Stimulated activated CD4-positive, alpha-beta T cell treated with anti-CD3 and anti-CD28 coated beads, Interleukin-4, amount 100 ng/mL, for 4 hours (primary cell): ENCODE measurements at places on chromosomes 6 and 20.

- peak; percentile 92 for DNase-seq
These were observed 107.9 kb downstream of the MAP3K7 start for GRCh38 chr6:90478789-90479602.

DNA sequence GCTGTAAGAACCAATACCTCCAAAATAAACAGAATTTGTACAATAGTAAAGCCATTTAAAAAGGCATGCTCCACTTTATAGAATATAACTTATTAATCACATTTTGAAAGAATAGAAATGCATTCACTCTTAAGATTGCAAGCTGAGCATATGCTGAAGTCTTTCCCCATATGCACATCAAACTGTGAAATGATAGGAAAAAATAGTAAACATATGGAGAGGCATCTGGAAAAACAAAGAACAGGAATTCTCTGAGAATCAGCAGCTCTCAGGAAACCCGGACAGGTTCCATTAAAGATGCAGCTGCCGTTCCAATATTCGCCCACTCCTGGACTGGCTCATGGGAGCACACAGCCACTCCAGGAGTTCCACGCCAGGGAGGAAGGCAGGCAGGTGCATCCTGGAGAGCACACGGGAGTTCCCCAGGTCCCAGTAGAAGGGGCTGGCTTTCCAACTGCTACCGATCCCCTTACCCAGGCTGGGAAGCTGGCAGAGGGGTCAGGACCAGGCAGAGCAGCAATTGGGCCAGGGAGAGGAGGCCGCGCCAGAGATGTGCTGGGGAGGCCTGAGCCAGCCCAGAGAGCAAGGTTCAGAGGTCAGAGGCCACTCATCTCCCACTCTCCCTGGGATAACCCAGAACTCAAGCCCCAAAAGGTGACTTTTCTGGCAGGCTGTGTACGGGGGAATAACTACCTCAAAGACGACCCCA lies 111.1 kb downstream of the DLL1 start:
- no peak for DNase-seq

- no peak for DNase-seq
These were observed 86.6 kb downstream of the ECT2L start for GRCh38 chr6:138882369-138883017.

- no peak for DNase-seq
These were observed 8.9 kb downstream of the TRIM10 start for GRCh38 chr6:30152016-30152673.

GRCh38 chr6:71396410-71396801 lies 107.8 kb downstream of the OGFRL1 start:
- DNase-seq: no peak

GRCh38 chr6:29655658-29656057 lies 1.2 kb upstream of the MOG start:
- DNase-seq: no peak

GRCh38 chr20:14553774-14554534 lies 216.5 kb upstream of the FLRT3 start:
- no peak for DNase-seq

DNA sequence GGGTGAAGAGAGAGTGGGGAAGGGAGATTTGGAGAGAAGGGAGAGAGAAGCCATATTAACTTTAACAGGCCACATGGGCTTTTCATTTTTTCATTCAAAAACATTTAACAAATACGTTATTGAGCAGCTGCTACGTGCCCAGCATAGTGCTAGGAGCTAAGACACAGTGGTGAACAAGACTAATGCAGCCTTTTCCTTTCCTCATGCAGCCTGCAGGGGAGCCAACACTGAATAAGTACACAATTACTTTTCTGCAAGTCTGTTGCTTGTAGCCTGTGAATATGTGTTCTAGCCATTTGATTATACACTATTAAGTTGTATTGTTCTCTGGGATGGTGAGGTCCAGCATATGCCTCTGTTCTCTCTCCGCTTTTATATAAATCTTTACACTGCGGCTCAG lies 1.9 kb upstream of the BLOC1S5 start:
- no peak for DNase-seq

DNA sequence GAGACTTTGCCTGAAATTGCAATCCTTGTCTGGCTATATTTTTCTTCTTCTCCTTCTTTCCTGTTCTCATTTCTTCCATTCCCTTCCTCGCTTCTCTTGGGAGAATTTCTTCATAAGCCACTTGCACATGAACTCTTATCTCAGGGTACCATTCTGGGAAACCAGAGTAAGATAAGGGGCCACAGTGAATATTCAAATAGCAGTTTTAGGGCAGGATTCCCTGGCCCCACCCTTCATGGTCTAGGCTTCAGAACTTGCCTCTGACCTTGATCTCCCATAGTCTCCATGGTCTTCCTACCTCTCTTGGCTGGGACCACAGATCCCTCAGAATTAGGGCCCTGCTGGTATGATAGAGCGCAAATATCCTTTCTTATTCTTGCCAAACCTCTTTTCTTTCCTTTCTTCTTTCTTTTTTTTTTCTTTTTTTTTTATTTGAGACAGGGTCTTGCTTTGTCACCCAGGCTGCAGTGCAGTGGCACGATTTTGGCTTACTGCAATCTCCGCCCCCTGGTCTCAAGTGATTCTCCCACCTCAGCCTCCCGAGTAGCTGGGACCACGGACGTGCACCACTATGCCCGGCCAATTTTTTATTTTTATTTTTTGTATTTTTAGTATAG lies 123.0 kb upstream of the CITED2 start:
- no peak for DNase-seq

DNA sequence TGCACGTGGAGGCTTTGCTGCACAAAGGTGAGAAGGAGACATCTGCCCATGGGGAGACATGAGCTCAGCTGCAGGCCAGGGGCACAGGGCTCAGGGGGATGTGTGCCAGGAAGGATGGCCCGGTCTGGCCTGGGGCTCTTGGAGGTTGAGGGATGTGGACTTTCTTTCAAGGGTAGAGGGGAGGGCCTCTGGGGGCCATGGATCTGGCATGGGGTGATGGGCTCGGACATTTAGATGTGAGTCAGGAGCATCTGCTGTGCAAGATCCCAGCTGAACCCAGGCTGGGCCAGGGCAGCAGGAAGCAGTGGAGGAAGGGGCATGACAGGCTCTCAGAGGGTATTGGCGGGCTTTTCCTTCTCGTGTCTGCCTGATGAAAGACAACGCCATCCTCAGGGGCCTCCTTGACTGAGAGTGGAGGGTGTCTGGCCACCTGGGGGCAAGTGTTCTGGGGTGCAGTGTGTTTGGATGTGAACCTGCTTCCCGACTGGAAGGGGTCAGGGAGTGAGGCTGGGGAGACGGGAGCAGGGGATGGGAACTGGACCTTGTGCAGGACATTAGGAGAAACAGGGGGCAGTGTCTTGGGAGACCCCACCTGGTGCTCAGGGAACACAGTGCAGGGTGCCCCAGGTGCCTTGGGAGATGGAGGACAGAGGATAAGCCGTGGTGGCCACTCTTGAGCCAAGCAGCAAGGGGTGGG lies 156.1 kb downstream of the ERMARD start:
- DNase-seq: no peak

GRCh38 chr6:139030228-139030963 lies 1.9 kb downstream of the ABRACL start:
- no peak for DNase-seq

DNA sequence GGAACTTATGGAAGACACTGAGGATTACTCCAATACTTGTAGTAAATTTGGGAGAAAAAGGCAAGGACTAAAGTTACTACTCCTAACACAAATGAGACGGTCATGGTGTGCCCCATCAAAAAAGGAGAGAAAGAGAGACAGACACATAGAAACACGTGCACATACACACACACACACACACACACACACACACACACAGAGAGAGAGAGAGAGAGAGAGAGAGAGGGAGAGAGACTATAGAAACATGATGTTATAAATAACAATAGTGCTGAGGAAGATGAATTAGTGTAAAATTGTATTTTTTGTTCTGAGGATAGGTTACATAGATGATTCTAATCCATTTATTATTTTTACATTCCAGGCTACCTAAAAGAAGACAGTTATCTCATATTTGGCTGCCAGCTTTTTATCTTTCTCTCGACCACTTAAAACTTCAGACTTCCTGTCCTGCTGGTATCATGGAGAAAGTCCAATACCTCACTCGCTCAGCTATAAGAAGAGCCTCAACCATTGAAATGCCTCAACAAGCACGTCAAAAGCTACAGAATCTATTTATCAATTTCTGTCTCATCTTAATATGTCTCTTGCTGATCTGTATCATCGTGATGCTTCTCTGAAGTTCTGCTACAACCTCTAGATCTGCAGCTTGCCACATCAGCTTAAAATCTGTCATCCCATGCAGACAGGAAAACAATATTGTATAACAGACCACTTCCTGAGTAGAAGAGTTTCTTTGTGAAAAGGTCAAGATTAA lies 10.5 kb downstream of the PLN start:
- no peak for DNase-seq

DNA sequence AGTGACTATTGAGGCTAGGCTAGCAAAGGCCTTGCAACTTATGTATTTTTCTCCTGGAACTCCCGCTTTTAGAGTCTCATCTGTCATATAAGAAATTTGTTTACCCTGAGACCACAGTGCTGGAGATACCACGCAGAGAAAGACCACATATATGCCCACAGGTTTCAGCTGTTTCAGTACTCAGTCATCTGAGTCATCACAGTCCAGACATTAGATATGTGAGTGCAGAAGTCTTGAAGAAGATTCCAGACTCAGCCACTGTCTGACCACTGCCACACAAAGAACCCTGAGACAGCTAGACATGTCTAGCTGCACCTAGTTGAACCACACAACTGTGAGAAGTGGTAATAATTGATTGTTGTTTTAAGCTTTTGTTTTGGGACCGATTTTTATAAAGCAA lies 648.3 kb downstream of the EPM2A start:
- DNase-seq: no peak

DNA sequence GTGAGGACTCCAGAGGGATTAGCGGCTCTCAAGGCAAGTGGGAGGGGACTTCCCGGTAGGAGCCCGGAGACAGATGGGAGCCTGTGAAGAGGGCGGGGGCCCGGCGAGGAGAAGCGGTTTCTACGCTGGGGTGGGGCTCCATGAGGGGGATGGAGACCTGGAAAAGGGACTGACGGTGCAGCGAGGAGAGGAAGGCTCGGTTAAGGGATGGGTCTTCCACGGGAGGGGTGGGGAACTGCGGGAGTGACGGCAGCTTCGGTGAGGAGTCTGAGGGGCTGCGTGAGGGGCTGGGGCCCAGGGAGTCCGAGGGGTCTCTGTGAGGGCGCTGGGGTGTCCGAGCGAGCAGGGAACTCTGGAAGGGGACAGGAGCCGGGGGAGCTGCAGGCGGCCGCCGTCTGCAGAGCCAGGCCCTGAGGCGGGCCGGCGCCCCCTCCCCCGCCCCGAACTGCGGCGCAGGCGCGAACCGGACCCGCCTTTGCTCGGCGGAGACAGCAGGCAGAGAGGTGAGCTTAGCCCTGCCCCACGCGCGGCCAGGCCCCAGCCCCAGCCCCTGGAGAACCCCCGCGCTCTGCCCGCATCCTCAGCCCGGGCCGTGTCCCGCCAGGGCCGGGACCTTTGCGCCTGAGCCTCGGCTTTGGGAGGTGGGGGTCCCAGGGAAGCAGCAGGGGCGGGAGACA lies at the start of gene NRSN2:
Gene NRSN2, plus strand, starts transcription at position 472 of the 677 bp plus-strand sequence. CDS start 2,533 bp downstream, outside the sequence.
- no peak for DNase-seq

GRCh38 chr6:127576874-127577273 lies at the start of gene C6orf58:
C6orf58 (plus strand) TSS chr6:127577174; CDS start chr6:127577186, 12 bp downstream.
- no peak for DNase-seq

- no peak for DNase-seq
These were observed 22.8 kb upstream of the CCN6 start for GRCh38 chr6:112030961-112031660.

DNA sequence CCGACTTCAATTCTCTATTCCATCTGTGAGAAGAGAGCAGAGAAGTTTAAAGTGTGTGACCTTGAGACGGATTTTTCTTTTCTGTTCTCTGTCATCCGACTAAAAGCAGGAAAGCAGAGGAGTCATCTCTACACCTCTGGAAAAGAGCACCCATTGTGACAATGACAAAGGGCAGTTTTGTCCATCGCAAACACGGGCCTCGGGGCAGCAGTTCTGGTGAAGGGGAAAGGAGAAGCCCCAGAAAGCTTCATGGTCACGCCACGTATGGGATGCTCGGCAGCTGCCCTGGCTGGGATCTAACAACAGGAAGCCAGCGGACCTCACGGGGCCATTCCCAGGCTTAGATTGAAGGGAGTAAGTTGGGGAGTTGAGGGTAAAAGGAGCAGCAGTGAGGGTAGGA lies 52.0 kb upstream of the HBS1L start:
- no peak for DNase-seq

DNA sequence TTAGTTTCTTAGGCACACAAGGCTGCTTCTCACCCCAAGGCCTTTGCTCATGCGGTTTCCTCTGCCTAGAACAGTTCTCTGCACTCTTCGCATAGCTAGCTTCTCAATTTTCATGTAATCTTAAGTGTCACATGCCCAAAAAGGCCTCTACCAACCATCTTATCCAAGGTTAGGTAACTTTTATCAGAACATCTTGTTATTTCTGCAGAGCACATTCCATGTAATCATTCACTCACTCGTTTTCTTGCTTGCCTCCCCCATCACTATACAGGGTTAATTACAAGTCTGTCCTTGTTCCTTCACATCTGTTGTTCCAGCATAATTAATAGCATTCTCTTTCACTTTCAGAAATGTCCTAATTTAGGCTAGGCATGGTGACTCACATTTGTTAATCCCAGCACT lies 53.8 kb downstream of the NCOA6 start:
- no peak for DNase-seq
